ENCODE measurements at places on chromosomes 7 and 10. TPM values are rescaled to one million over a fixed set of nuclear protein-coding genes. Genes with fewer than 3 reads are reported as not detected.

GRCh38 chr7:50330254-50330653, 25.7 kb downstream of the IKZF1 start:
- H3K27ac ChIP-seq = no peak overlapping the region
- no peak overlapping the region for H3K4me3 ChIP-seq
- H3K36me3 ChIP-seq = no peaks in the 10 kb centered on the region
- H3K4me1 ChIP-seq = no peaks in the 10 kb centered on the region

GRCh38 chr7:151756076-151756731, 120.7 kb downstream of the PRKAG2 start:
- no peak for DNase-seq
- peak overlapping the region; percentile 18 for H3K27ac ChIP-seq
- H3K4me1 ChIP-seq = peaks cover 7% of the 10 kb centered on the region

Gene AGR2
- polyA plus RNA-seq = not detected

Gene WDFY4
- polyA plus RNA-seq = 0.78 TPM
